Mucosa of gallbladder (tissue), 1 donor: ENCODE measurements at places on chromosomes 12 and 14. TPM values are rescaled to one million over a fixed set of nuclear protein-coding genes. Genes with fewer than 3 reads are reported as not detected.

DNA sequence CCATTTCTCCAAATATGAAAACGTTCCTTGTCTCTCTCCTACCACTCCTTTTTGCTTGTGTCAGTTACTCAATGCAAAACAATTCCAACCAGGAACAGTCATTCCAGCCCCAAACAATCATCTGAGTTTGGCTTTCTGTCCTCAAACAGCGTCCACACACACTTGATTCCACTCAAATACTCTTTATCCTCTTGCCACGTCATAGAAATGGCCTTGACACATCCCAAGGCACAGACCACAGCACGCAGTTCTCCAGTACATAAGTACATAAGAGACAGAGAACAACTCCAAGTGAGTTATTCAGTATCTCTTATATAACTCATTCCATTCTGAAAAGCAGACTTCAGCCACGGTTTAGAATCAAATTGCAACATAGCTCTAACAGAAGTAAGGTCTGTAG is 299.2 kb downstream of the RPS29 start:
- DNase-seq: no peak

- DNase-seq: no peak
Measured at GRCh38 chr12:102955926-102956737, 1.3 kb upstream of the ASCL1 start.

DNA sequence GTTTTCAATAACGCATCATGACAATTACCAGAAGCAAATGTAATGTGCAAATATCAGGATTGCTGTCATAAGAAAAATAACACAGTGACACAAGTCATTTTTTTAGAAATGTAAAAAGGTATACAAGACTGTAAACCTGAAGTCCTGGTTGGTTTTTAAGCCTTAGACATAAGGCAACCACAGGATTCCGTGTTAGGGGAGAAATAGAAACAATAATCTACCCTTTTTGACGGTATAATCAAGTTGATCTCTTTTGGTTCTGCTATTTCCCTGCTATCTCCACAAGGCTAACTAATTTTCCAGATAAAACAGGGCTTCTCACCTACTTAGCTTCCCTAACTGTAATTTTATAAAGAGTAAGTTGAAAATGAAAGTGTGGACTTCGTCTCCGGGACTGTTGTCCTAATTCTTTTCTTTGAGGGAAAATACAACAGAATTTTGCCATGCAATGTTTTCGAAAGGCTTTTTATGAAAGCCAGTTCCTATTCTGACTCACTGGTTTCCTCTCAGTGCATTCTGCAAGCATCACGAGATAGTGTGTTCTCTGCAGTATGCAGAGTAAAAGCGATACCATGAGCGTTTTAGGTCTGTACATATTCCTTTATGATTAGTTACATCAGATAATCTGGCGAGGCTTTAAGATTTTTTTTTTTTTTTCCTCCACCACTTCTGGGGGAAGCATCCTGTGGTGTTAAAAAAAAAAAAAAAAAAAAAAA is 10.6 kb downstream of the MYO1H start:
- no peak for DNase-seq

DNA sequence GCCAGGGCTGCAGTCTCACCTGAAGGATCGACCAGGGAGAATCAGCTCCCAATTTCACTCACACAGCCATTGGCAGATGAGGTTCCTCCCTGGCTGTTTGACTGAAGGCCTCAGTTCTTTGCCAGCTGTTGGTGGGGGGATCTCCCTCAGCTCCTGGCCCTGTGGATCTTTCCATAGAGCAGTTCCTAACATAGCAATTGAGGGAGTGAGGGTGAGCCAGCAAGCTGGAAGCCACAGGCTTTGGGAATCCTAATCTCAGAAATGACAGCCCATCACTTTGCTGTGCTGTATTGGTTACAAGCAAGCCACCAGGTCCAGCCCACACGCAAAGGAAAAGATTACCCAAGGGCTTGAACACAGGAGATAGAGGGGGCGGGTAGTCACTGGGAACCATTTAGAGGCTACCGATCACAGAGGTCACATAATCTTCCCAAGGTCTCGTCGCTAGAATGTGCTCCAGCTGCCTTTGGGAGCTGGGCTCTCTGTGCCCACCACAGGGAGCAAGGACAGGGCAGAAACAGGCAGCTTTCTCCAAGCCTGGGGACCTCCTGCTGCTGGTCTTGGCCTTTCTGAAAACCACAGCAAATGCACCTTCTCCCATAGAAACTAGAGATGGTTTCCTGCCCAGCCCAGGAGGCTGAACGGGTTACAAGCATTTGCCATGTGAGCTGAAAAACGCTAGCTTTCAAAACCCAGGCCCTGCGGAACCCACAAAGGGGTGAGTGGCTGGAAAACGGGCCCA is 4.6 kb upstream of the OTUB2 start:
- DNase-seq: no peak

- DNase-seq: no peak
Measured at GRCh38 chr14:88914956-88915355, 90.5 kb downstream of the TTC8 start.

- no peak for DNase-seq
Measured at GRCh38 chr14:23252420-23253333, 14.9 kb downstream of the RNF212B start.

GPR84 gene
- 1.8 TPM for total RNA-seq

C12orf50 gene
- 0.12 TPM for total RNA-seq

KLRD1 gene
- total RNA-seq: 1.8 TPM
